ENCODE measurements at places on chromosomes 1 and 21.

DNA sequence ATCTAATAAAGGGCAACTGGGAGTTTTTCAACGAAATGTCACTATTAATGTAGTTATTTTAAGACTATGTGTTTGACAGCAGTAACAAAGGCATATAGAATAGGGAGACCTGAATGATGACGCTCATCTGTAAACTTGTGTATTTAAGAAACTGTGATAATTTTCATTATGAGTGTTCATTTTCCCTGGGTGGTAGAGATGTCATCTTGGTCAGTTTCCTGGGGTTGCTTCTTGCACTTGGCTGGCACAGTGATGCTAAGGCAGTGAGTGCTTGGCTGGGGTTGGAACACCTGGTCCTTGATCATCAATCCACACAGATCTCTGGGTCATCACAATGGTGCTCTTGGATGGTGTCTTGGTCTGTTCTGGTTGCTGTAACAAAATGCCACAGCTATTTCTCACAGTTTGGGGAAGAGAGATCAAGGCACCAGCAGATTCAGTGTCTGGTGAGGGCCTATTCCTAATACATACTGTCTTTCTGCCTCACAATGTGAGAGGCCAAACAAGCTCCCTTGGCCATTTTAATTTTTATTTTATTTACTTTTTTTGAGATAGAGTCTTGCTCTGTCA lies 7.9 kb upstream of the SMYD2 start:
- DNase-seq = no peak

DNA sequence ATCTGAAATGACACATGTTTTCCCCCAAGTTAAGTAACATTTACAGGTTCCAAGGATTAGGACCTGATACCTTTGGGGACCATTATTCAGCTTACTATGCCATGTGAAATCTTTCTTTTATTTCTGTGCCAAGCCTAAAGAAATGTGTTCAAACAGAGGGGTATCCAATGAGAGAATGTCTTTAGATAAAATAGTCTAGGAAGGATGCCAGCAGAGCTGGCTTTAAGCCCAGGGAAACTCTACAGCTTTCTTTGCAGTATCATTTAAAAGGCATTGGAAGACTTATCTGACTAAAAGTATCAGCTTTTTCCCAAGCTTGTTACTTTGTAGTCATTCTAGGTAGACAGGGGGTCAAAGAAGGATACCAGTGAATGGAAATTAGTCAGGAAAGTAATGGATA lies 860.4 kb downstream of the PLA2G4A start:
- DNase-seq = no peak

GRCh38 chr1:167832693-167833092 lies 81.2 kb downstream of the ADCY10 start:
- no peak for DNase-seq

- no peak for DNase-seq
Measured at GRCh38 chr1:79079770-79080169, 73.2 kb upstream of the ADGRL4 start.

DNA sequence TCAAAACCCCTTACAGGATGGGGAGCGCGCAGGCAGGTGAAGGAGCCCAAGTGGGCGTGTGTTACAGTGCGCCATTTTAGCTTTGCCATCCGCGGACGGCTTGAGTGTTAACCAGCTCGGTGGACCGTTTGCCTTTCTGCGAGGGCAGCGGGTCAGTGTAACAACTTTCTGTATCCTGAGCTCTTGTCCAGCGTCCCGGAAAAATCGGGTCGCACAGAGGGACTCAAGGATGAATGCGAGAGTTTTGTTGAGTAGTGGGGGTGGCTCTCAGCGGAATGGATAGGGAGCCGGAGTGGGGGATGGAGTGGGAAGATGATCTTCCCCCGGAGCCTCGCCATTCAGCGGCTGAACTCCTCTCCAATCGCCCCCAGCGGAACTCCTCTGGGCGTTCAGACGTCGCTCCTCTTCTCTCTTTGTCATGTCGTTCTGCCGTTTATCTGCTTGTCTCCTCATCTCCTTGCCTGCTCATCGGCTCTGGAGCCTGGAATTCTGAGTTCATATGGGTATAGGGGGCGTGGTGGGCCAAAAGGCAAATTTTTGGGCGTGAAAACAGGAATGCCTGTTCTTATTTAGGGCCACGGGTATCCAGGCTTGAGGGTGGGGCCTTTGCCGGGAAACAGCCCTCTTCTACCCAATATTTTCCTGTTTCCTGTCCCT lies 295.4 kb downstream of the CTH start:
- DNase-seq = no peak

DNA sequence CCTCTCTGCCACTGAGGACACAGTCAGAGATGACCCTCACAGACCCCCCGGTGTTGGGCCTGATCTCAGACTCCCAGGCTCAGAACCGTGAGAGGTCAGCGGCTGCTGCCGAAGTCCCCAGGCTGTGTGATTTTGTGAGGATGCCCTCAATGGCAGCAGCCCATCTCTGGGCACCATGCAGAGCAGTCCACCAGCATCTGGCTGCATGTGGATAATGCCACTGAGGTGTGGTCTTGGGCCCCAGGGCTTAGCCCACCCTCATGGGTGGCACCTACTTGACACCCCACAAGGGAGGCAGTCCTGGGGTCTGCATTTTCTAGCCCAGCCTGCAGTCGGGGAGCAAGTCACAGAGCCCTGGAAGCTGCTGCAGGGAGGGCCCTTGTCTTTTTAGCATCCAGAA lies 5.5 kb upstream of the ACTRT2 start:
- DNase-seq = no peak

GRCh38 chr1:50308878-50309277 lies 114.4 kb downstream of the DMRTA2 start:
- no peak for DNase-seq

GRCh38 chr1:10457875-10458274 lies 8.0 kb downstream of the CORT start:
- no peak for DNase-seq

DNA sequence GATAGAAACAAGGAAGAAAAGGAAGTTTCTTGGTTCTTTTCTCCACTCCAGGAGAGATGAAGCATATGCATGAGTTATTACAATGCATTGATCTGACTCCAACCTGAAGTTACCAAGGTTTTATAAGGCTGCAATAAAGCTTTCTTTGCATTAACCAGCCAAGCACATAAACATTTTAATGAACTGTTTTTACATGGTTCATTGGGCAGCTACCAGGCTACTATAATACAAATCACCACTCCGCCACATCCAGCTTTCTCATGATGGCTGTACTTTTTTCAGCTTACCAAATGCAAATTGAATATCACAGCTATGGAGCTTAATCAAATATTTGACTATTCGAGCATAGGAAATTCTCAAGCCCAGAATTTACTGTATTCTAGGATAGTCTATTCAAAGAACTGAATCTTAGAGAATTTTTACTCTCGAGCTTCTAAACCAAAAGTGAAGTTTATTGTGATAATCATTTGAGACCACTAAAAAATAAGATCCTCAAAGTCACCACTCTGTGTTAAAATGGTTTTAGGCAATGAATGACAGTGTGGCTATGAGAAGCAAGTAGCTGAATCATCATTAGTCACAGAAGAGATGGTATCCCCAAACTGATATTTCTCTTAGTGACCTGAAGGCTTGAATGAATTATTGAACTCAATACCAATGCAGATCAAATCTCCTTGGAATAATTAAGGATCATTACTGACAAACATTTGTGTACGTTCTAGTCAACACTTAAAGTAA lies 58.6 kb upstream of the ZNF281 start:
- no peak for DNase-seq

DNA sequence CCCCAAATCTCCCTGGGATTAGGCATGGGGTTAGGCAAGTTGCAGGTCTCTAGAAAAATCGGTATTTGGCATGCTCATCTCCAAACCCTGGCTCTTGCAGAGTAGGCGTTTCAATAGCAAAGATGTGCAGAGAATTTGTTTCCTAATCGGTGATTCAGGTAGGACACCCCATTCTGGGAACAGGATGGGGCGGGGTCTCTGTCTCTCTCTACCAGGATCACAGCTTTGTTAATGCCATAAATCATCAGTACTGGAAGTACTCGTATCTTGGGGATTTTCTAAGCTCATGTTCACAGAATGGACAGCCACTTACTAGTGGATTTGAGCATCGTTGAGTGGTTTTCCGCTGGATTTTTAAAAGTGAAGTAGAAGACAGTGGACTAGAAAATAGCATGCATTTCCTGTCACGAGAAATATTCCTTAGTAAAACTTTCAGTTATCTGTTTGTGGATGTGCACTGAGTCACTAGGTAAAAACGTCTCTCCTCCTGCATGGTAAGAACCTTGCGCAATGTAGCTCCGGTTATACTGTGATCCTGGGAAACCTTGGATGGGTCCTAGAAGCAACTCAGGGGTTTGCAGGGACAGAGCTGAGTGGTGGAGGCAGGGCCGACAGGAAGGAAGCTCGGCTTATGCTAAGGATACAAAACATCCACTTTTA lies 5.1 kb downstream of the TMEM51 start:
- DNase-seq = no peak

DNA sequence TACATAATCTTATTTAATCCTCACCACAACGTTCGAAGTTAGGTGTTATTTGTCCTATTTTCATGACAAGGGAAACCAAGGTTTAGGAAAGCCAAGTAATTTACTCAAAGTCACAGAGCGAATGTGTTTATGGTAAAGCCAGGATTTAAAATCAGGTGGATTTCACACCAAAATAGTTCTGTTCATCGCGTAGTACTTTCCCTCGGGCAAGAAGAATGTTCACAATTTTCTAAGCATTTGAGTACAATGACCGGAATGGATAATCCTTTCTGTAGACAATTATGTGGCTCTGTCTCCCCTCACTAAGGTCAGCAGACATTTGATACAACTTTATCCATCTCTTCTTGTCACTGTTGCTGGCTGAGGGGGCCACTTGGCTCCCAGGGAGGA lies 204.2 kb downstream of the ST6GALNAC3 start:
- DNase-seq = no peak

GRCh38 chr1:118294875-118295642 lies 110.0 kb upstream of the SPAG17 start:
- DNase-seq = no peak

GRCh38 chr1:152623203-152623844 lies 421 bp upstream of the LCE3A start:
- DNase-seq = no peak

GRCh38 chr1:115170377-115170776 lies 81.1 kb upstream of the TSPAN2 start:
- no peak for DNase-seq

- DNase-seq = no peak
Measured at GRCh38 chr1:12549460-12550349, 68.3 kb downstream of the DHRS3 start.

DNA sequence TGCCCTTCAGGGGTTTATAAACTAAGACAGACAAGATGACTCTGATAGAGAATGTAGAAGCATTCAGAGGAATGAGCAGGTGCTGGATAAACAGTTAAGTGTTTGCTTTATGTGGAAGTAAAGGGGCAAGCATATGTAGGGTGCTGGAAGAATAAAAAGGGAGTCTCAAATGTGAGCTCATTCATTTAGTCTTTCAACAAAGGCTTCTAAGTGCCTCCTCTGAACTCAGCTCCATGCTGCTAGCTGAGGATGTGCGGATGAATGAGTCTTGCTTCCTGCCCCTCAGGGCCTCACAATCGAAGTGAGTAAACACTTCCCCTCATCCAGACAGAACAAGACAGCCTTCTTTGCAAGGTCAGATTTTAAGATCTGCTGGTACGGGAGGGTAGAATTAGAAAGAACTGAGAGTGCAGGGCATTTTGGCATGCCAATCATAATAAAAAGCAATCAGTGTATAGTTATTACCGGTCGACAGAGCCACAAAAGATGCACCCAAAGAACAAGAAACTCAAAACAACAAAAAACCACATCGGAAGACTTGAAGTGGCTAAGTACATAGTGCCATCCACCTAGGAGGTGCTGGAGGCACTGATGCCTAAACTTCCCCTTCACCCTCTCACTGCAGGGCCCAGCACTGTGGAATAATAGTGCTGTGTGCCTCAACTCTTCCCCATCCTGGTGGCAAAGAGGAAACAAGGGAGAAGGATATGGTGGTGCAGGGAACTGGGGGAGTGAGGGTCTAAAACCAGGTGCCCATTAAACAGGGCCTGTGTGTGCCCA lies 69.8 kb downstream of the TNR start:
- DNase-seq = no peak

GRCh38 chr1:42333662-42334239 lies 1.3 kb downstream of the FOXJ3 start:
- DNase-seq = no peak

GRCh38 chr1:244011271-244011670 lies 39.8 kb upstream of the ZBTB18 start:
- no peak for DNase-seq

- no peak for DNase-seq
Measured at GRCh38 chr1:98704474-98704873, 43.0 kb downstream of the SNX7 start.

- no peak for DNase-seq
Measured at GRCh38 chr1:207020709-207021107, 11.8 kb downstream of the C1orf116 start.

- DNase-seq = no peak
Measured at GRCh38 chr1:111615870-111616715, 3.5 kb upstream of the RAP1A start.

GRCh38 chr21:43591571-43591970 lies 67.7 kb downstream of the HSF2BP start:
- DNase-seq = no peak

GRCh38 chr21:36860736-36861594 lies 105.5 kb downstream of the HLCS start:
- no peak for DNase-seq

- no peak for DNase-seq
Measured at GRCh38 chr1:224333939-224334786, 4.2 kb upstream of the NVL start.

DNA sequence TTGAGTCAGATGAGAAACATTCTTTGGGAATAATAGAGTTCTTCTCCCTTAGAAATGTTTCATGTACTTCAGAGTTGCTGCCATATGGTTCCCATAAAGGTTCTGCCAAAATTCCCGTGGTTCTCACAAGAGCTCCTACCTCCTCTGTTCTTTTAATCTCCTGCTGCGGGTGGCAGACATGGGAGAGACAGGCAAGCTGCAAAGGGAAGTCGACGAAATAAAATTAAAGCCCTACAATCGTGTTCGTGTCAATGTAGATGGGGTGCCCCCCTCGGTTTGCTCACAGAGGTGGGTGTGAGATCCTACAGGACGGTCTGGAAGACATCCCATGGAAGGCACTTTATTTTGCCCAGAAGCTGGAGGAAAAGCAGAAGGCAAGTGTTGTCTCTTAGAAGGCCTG lies 276.0 kb downstream of the RWDD3 start:
- no peak for DNase-seq

DNA sequence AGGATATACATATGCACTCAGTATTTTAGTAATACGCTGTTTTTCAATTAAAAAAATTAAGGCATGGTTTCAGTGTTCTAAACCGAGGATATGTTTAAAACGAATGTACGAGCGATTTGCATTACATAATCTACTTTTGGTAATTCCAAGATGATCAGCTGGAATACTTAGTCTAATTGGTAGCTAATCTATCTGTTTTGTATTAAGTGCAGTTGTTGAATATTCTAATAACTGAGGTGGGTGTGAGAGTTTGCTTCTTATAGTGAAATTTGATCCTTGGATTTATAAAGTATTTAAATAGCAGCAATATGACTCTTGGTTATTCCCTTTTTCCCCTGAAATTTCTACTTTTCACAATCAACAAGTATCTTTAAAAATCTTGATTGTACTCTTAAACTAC lies 1.3 kb downstream of the RNF2 start:
- no peak for DNase-seq

GRCh38 chr1:30575066-30575465 lies 148.3 kb downstream of the MATN1 start:
- no peak for DNase-seq

- DNase-seq = no peak
Measured at GRCh38 chr1:159977364-159978106, 23.5 kb upstream of the SLAMF9 start.

GRCh38 chr1:176983731-176984130 lies 180.8 kb downstream of the ASTN1 start:
- no peak for DNase-seq
